ENCODE measurements at places on chromosomes 13 and 19. TPM values are rescaled to one million over a fixed set of nuclear protein-coding genes. Genes with fewer than 3 reads are reported as not detected.
A peak's percentile ranks its signal among the peaks of the same experiment; 100 is the strongest.

- H3K4me1 ChIP-seq: no peaks in the 10 kb centered on the region
- no peak overlapping the region for H3K27ac ChIP-seq
- peaks cover 28% of the 10 kb centered on the region for H3K36me3 ChIP-seq
- H3K27me3 ChIP-seq: peaks cover 21% of the 10 kb centered on the region
These were observed 20.6 kb upstream of the USP29 start for GRCh38 chr19:57099199-57099661.

- no peaks in the 10 kb centered on the region for H3K36me3 ChIP-seq
- H3K4me3 ChIP-seq: peak within 1 kb of the TSS; percentile 79
- peak; percentile 87 for DNase-seq
- peaks cover 15% of the 10 kb centered on the region for H3K27me3 ChIP-seq
- peak within 1 kb of the TSS; percentile 85 for H3K27ac ChIP-seq
- peaks cover 17% of the 10 kb centered on the region for H3K4me1 ChIP-seq
These were observed at the start of gene ZNF358 for GRCh38 chr19:7515645-7516151. Gene ZNF358, plus strand, starts transcription at chr19:7516103. Its CDS starts 3,140 bp downstream, at chr19:7519243.

Gene ELANE
- not detected for total RNA-seq

DNA sequence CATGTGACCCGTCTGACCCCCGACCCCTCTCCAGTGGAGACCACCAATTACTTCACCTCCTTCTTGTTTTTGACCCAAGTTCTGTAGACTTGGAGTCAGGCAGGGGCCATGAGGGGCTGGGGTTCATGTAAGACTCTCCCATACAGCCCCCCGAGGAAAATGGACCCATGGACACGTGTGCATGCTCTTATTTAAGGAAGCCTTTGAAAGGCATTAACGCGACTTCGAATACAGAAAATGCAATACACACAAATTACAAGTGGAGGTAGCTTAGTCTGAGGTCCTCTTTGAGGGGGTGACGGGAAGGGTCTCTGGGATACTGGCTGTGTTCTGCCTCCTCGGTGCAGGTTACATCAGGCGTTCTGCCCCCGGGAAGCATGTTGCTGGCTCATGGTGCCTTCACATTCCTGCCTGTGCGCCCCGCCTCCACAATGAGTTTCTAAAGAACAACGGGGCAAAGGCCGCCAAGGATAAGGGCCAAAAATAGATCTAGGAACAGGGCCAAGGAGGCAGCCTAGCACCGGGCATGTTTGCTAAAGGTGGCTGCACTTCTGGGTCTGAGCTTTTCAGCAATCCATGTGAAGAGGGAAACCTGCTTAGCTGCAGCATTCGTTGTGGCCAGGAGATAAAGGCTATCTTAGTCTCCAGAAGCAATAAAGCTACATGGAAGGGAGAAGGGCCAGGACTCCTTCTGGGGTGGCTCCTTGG is 54.5 kb downstream of the RAB20 start:
- no peak for DNase-seq
- H3K36me3 ChIP-seq: peaks cover 32% of the 10 kb centered on the region
- H3K27me3 ChIP-seq: no peaks in the 10 kb centered on the region
- H3K27ac ChIP-seq: no peak overlapping the region
- peaks cover 5% of the 10 kb centered on the region for H3K4me1 ChIP-seq
- H3K4me3 ChIP-seq: no peak overlapping the region

Gene AXL
- total RNA-seq: 27.0 TPM

Data from WTC11 (cell line).